ENCODE measurements at places on chromosomes 13 and 19.

DNA sequence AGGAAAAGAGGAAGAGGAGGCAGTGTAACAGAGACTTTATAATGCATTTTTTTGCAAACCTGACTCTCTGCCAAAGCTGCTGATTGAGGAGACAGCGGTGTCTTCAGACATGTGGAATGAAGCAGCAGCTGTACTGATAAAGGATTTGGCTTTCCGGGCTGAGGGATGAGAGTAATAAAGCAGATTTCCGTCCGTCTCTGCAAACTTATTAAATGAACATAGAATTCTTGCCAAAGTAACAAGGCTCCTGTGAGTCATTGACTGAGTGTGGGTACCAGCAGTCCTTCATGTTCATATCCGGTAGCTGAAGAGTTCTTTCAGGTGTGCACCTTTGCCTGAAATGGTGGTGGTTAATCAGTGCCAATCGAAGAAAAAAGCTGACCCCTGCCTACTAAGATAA lies 112.6 kb downstream of the LIG4 start:
- no peaks in the 10 kb centered on the region for H3K4me1 ChIP-seq
- H3K4me3 ChIP-seq, result no peak overlapping the region
- H3K27ac ChIP-seq, result no peak overlapping the region
- no peaks in the 10 kb centered on the region for H3K36me3 ChIP-seq
- no peak for DNase-seq

GRCh38 chr19:49555600-49556411 lies 24.6 kb downstream of the NOSIP start:
- no peaks in the 10 kb centered on the region for H3K27me3 ChIP-seq
- peak; percentile 47 for DNase-seq
- no peaks in the 10 kb centered on the region for H3K4me1 ChIP-seq
- no peak overlapping the region for H3K4me3 ChIP-seq

DNA sequence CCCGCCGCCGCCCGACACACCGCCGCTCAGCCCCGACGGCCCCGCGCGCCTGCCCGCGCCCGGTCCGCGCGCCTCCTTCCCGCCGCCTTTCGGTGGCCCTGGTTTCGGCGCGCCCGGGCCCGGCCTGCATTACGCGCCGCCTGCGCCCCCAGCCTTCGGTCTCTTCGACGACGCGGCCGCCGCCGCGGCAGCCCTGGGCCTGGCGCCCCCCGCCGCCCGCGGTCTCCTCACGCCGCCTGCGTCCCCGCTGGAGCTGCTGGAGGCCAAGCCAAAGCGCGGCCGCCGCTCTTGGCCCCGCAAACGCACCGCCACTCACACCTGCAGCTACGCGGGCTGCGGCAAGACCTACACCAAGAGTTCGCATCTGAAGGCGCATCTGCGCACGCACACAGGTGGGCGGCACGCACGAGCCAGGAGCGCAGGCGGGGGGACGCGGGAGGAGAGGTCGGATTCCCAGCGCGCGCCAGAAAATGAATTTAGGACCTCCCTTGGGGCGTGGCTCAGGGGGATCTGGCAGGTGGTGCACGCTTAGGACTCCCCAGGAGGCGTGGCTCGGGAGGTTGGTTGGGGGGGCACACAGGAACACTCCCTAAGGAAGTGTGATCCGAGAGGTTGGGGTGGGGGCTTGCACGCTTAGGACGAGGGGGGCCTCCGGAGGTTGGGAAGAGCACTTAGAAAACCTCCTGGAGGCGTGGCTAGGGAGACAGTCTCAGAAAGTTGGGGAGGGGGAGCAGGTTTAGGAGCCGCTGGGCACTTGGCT lies 1.2 kb downstream of the KLF2 start:
- H3K4me3 ChIP-seq, result peak overlapping the region; percentile 27
- DNase-seq, result peak; percentile 40
- peaks cover 26% of the 10 kb centered on the region for H3K36me3 ChIP-seq
- H3K27me3 ChIP-seq, result no peaks in the 10 kb centered on the region
- peaks cover 50% of the 10 kb centered on the region for H3K4me1 ChIP-seq
- peak overlapping the region; percentile 78 for H3K27ac ChIP-seq

DNA sequence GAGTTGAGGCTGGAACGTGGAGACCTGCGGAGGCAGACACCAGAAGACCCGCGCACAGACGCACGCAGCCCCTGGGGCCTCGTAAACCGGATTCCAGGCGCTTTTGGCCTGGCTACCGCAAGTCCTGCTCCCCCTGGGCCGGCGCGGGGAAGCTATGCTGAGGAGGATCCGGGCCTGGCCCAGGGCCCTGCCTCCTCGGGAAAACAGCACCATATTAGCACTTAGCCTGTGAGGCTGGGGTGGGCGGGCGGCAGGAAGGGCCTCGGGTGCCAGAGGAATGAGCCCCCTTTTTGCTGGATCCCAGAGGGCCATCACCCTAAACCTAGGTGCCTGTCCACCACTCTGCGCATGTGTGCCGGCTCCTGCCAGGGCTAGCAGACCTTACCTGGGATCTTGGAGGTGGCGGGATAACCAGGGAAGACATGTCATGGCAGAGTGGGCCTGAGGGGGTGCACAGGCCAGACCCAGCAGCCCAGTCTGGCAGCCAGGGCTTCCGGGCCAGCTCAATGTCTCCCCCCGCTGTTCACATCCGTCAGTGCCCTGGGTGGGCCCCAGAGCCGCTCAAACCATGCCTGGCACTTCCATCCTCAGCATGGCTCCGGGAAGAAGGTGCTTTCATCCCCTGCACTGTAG lies 7.3 kb downstream of the ELOF1 start:
- H3K4me1 ChIP-seq, result no peaks in the 10 kb centered on the region
- DNase-seq, result no peak
- H3K27me3 ChIP-seq, result no peaks in the 10 kb centered on the region
- H3K36me3 ChIP-seq, result peaks cover 15% of the 10 kb centered on the region

- no peaks in the 10 kb centered on the region for H3K4me1 ChIP-seq
- H3K4me3 ChIP-seq, result no peak overlapping the region
- no peak overlapping the region for H3K27ac ChIP-seq
- no peak for DNase-seq
- H3K36me3 ChIP-seq, result peaks cover 39% of the 10 kb centered on the region
These were observed 38.6 kb upstream of the TEX29 start for GRCh38 chr13:111281751-111282311.

GRCh38 chr19:36638862-36639510 lies 27.7 kb downstream of the ZNF461 start:
- H3K27me3 ChIP-seq, result no peaks in the 10 kb centered on the region
- DNase-seq, result no peak
- no peaks in the 10 kb centered on the region for H3K4me1 ChIP-seq
- no peak overlapping the region for H3K27ac ChIP-seq
- H3K4me3 ChIP-seq, result no peak overlapping the region

- no peaks in the 10 kb centered on the region for H3K4me1 ChIP-seq
- H3K27me3 ChIP-seq, result no peaks in the 10 kb centered on the region
- H3K36me3 ChIP-seq, result no peaks in the 10 kb centered on the region
- H3K4me3 ChIP-seq, result no peak overlapping the region
These were observed 199.5 kb downstream of the ATP8A2 start for GRCh38 chr13:25571237-25571636.

DNA sequence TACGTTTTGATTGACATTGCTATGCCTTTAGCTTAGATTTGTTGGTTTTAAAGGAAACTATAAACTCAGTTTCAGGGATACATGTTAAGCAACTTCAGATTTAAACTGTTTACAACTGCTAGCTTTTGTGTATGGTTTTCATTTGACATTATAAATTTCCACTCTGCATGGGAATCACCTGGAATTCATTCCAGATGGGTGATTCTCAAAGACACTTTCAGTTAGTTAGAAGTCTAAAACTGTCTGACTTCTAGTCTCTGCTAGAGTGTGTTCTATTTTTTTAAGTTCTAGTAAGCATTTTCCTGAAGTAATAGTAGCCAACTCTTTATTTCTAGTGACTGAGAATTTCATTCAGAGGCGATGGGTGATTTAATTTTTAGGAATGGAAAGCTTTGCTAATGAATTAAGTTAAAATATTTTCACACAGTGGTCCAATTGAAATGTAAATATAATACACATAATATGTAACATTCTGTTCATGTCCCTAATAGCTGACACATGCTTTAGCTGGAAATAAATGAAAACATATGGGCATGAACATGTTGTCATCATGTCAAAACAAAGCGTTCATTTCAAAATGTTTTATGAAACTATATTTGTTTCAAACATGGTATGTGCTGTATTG lies 58.3 kb upstream of the CSNK1A1L start:
- DNase-seq, result no peak
- H3K4me1 ChIP-seq, result no peaks in the 10 kb centered on the region
- H3K4me3 ChIP-seq, result no peak overlapping the region
- no peaks in the 10 kb centered on the region for H3K27me3 ChIP-seq
- H3K36me3 ChIP-seq, result no peaks in the 10 kb centered on the region
- H3K27ac ChIP-seq, result no peak overlapping the region

DNA sequence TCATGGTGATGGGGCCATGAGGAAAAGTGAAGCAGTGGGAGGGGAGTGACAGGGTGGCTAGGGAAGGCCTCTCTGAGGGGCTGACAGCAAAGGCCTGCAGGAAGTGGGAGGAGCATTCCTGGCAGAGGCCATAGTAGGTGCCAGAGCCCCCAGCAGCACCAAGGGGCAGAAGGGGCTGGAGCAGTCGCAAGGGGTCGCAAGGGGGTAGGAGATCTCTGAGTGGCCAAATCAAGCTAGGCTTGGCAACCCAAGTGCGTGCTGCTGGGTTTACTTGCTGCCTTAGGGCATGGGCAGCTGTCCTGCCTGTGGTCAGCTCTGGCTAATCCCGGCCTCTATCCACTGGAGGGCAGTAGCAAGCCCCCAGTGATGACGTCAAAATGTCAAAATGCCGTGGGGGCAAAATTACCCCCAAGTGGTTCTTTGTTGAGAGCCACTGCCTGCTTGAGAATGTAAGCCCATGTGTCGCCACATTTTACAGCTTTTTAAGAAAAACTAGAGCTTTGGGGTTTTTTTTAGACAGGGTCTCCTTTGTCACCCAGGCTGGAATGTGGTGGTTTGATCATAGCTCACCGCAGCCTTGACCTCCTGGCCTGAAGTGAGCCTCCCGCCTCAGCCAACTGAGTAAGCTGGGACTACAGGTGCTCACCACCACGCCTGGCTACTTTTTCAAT lies 11.8 kb downstream of the CCDC97 start:
- no peak overlapping the region for H3K4me3 ChIP-seq
- peak; percentile 44 for DNase-seq
- peaks cover 13% of the 10 kb centered on the region for H3K36me3 ChIP-seq
- H3K27me3 ChIP-seq, result no peaks in the 10 kb centered on the region

- no peaks in the 10 kb centered on the region for H3K27me3 ChIP-seq
- H3K4me3 ChIP-seq, result no peak overlapping the region
- no peak for DNase-seq
- H3K4me1 ChIP-seq, result no peaks in the 10 kb centered on the region
These were observed 4.9 kb upstream of the ZNF787 start for GRCh38 chr19:56125806-56126590.

Data from thyroid gland (tissue), 4 donors.